ENCODE measurements at places on chromosomes 13 and 19.

GRCh38 chr13:106685143-106685542 lies 117.2 kb upstream of the ARGLU1 start:
- no peak for DNase-seq

DNA sequence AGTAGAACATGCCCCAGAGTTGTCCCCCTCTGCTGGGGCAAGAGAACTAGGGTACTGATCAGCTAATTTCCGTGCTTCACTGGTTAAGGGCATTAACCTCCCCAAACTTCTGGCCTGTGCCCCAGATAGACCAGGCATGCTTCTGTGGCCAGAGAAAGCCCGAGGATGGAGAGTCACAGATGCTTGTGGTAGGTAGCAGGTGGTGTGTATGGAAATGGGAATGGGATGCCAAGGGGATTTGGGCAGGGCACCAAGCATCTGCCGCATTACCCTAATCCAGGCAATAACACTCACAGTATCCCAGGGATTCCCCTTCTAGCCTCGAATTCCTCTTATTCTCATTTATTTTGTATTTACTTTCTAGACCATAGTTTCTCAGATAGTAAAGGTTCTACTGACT lies 124.8 kb upstream of the KLF12 start:
- DNase-seq, result no peak

DNA sequence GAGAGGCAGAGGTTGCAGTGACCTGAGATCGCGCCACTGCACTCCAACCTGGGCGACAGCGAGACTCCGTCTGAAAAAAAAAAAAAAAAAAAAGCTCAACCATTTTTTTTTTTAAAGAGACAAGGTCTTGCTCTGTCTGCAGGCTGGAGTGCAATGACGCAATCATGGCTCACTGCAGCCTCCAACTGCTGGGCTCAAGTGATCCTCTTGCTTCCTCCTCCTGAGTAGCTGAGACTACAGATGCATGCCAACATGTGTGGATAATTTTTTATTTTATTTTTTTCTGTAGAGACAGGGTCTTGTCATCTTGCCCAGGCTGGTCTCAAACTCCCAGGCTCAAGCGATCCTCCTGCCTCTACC lies 10.3 kb downstream of the EHD2 start:
- DNase-seq, result no peak

GRCh38 chr19:53960886-53961285 lies 1.9 kb upstream of the CACNG8 start:
- DNase-seq, result no peak

- DNase-seq, result no peak
Measured at GRCh38 chr13:46556418-46556779, 3.4 kb downstream of the LRCH1 start.

DNA sequence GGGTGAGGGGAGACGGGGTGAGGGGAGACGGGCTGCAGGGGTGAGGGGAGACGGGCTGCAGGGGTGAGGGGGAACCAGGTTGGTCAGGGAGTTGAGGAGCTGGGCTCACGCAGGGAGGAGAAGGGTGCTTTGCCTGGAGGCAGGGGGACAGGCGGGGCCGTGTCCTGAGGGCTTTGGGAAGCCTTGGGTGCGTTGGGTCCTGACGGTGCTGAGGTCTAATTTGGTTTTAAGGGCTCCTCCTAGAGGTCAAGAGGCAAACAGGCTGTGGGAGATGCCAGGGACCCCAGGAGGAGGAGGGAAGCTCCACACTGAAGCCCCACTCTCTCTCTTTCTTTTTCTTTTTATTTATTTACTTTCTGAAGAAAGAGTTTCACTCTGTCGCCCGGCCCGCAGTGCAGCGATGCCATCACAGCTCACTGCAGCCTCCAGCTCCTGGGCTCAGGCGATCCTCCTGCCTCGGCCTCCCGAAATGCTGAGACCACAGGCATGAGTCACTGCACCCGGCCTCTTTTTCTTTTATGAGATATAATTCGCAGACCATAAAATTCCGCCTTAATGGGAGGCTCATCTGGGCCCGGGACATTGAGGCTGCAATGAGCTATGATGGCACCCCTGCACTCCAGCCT lies 9.3 kb upstream of the MISP start:
- DNase-seq, result no peak

DNA sequence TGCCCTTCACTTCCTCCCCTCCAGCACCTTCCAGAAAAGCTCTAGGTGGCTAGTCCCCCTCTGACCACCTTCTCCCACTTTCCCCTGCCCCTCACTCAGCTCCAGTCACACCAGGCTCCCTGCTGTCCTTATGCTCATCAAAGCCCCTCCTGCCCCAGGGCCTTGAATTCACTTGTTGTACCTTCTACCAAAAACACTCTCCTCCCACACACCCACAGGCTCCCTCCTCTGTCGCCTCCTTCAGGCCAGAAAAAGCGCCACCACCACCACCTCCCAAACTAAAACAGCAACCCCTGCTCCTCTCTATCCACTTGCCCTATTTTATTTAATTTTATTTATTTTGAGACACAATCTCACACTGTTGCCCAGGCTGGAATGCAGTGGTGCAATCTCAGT lies 4.8 kb upstream of the CEACAM16 start:
- no peak for DNase-seq

DNA sequence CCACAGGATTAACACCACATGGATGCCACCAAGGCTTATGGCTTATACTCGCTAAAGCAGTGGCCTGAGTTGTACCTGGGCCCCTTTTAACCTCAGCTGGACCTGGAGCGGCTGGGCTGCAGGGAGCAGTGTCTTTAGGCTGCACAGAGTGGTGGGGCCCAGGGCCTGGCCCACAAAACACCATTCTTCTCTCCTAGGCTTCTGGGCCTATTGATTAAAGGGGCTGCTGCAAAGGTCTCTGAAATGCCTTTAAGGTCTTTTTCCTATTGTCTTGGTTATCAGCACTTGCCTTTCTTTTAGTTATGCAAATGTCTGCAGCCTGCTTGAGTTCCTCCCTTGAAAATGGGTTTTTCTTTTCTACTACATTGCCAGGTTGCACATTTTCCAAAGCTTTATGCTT lies 973.9 kb upstream of the PRR20A start:
- no peak for DNase-seq

DNA sequence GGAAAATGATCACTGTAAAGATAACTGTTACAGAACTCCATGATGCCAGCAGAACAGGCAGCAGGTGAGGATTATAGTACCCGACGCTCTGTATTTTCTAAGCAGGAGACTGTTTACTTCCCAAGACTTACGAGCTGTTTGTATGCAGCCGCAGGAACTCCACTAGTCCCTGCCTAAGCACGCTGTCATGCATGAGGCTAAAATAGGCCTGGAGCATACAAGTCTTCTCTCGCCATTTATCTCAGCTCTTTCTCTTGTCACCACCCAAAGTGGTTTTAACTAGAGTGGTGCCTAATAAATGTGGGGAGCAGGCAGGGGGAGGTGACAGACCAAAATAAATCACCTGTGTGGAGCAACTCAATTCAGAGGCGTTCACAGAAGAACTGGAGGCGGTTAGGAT lies 175.8 kb downstream of the TDRD3 start:
- no peak for DNase-seq

GRCh38 chr13:40776681-40777165 lies 5.7 kb upstream of the MRPS31 start:
- DNase-seq, result peak; percentile 49

DNA sequence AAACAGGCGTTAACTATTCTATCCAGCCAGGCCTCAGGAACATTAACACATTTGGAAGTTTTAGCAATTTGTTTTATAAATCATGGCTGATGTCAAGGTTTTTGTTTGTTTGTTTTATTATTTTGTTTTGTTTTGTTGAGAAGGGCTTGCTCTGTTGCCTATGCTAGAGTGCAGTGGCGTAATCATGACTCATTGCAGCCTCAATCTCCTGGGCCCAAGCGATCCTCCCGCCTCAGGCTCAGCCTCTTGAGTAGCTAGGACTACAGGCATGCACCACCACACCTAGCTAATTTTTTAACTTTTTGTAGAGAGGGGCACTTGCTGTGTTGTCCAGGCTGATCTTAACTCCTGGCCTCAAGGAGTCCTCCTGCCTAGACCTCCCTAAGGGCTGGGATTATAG lies 28.3 kb downstream of the NUP58 start:
- no peak for DNase-seq

- DNase-seq, result no peak
Measured at GRCh38 chr13:27001705-27002104, 169.9 kb downstream of the USP12 start.

DNA sequence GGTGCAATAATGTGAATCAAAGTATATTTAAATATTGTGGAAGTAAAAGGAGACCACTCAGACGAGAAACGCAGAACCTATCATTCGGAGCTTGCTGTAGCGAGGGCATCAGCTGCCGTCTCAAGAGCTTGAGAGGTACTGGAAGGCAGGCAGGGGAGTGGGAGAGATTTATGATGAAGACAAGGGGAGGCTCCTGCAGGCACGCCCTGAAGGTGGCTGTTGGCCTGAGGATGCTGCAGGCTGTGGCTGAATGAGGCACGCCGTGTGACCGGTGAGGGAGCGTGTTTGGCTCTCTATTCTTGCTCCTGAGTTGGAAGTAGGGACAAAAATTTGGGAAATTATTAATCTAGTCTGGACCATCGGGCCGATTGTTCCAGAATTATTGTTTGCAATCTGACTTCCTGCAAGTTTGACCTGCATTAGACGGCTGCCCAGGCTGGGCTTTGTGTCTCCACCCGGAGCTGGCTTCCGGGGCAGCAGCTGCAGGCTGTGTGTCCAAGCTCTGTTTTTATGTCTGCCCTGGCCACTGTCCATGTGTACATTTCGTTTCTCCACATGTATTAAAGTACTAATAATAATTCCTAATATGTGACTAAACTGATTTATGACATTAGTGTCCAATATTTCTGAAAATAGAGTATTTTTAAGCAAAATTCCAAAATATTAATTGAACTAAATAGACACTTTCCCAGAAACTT lies 91.1 kb upstream of the ANKRD10 start:
- no peak for DNase-seq

GRCh38 chr13:37195621-37196020 lies 90.2 kb upstream of the CSNK1A1L start:
- no peak for DNase-seq

GRCh38 chr19:7552781-7553180 lies 17.3 kb downstream of the PNPLA6 start:
- DNase-seq, result no peak

DNA sequence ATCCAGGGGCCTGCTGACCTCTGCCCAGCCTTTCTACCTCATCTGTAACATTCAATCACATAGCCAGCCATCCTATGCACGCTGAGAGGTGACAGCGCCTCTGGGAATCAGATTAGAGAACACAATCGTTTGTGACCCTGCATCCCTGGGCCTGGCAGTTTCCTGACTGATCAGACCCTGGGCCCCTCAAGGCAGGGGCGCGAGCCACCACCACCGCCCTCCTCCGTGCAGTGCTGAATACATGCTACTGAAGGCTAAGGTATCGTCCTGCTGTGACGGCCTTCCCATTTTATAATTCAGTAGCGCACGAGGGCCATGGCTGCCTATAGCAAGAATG lies 1.3 kb downstream of the TMTC4 start:
- no peak for DNase-seq

DNA sequence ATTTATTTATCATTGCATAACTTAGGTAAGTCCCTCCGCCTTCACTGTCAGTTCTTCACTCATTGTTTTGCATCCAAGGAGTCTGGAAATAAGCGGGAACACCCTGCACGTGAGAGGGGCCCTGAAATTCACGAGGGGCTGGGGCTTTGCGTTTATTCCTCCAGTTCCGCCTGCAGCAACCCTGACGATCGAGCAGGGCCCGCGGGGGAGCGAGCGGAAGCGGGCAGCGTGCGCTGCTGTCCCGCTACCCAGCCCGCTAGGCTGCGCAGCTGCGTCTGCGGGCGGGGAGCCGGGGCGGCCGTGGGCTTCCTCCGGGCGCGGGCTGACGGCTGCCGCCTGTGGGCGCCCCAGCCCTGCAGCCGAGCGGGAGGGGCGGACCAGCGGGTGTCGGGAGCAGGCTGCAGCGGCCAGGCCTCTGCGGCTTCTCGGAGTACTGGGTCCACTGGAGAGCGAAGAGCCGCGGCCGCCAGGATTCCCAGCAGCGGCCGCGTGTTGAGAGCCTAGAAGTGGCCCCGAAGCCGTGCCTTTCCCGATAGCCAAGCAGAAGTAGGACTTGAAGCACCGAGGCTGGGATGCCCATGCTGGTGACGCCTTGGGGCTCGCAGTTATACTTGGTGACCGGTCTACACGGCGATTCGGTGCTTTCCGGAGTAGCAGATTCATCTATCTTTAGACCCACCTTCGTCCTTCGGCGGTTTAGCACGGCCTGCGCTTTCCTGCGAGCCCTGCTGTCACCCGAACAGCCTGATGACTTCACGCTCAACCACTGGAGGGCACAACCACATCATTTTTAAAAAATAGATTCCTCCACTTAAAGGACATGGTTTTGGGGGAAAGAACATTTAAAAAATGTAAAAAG lies 32.9 kb upstream of the SACS start:
- peak; percentile 75 for DNase-seq

DNA sequence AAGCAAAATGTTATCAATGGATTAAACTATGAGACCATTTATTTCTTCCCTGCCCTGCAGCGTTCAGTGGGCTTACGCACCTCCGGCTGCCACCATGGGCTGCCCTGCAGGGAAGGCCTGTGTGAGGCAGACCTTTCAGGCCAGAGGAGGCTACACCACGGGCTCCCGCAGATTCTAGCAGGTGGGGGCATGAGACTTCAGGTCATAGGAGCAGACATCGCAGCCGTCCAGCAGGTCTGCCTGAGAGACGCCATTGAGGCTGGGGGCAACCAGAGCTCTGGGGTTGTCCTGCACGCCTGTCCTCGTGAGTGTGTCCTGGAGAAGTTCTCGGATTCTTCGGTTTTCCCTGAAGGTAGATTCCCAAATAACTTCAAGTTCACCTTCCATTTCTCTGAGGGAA lies 9.4 kb upstream of the SLC7A9 start:
- DNase-seq, result no peak

DNA sequence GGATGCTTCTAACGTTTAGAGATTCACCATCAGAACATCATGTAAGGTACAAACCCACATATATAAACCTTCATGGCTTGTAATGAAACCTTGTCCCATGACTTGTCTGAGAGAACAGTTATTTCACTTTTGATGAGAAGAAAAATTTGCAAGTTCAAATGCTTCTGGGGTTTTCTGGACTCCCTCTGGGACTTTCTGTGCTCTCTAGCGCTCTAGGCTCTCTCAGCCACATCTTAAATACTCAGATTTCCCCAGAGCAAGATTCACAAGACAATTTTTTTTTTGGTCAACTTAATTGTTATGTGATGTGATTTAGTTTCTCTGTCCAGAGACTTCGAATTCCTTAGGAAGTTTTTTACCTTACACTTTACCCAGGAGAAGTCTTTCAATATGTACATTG lies 282.8 kb upstream of the EDNRB start:
- no peak for DNase-seq

- no peak for DNase-seq
Measured at GRCh38 chr13:43339145-43339804, 315.9 kb downstream of the DNAJC15 start.

GRCh38 chr13:77620138-77620537 lies 77.3 kb upstream of the SLAIN1 start:
- no peak for DNase-seq

- DNase-seq, result no peak
Measured at GRCh38 chr13:114310956-114311355, 3.3 kb upstream of the CHAMP1 start.
